ENCODE measurements at places on chromosomes 2 and 18. TPM values are rescaled to one million over a fixed set of nuclear protein-coding genes. Genes with fewer than 3 reads are reported as not detected.

The PROM2 gene
- 16.0 TPM for total RNA-seq

DNA sequence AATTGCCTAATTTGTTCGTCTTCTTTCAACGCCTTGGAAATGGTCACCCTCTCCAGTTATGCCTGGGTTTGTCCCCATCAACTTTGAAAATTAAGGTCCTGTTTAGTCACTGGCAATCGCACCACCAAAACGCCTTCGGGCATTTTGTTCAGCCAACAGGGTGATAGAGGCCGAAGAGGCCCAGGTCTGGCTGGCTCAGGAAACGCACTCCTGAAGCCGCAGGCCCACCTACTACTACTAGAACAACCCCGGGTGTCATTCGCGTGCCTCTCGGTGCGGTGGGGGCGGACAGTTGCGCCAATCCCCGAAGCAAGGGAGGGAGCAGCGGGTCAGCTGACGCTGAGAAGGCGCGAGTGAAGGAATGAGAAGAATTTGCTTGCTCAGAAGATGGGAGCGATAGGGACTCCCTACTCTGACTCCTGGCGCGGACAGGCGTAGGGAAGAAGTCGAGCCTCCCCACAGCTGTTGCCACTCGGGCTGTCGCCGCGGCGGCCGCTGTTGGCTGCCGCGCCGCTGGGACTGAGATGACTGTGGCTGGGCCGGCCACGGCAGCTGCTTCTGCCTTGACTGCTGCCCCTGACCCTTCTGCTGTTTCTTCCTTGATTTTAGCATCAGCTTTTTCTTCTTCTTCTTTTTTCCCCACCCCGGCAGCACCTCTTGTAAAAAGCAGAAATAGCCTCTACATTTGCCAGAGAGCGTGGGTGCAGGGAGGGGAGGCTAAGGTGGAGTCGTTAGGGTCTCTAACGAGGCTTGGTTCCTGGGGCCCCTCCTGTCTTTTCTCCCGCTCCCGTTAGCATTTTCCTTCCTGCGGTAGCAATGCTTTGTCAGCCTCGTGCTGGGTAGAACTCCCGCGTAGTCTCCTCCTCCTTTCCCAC lies 387.6 kb downstream of the FIGN start:
- DNase-seq = peak; percentile 95

DNA sequence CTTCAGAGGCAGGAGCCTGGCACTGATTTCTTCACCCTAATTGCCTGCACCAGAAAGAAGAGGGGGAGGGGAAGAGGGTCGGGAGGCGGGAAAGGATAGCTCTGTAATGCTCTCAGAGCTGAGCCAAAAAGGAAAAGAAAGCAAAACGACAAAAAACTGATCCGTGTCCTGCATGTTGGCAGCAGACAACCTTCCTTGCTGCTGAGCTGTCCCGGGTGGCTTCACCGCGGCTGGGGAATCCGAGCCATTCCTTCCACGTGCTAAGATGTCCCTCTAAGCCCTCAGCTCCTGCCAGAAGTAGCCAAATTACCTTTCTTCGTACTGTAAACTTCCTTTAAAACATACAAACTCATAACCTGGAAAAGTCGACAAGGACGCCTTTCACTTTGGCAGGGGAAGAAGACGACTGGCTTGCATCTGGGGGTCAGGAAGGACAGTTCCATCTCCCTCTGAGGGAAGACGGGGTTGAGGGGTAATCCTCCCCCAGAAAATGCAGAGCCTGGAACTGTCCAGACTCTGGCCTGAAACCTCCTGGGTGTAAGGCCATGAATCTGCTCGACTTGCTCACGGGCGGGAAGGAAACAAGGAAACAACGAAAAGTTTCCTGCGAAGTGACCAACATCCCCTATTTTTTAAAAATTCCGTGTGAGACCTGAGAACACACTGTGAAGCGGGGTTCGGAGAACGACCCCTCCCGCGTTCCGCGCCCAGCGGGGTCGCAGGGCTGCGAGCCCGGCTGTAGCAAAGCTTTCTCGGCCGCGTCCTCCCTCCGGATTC lies 7.7 kb downstream of the OTX1 start:
- DNase-seq = no peak

The ATP6V1B1 gene
- 3.0 TPM for total RNA-seq

The ITPRIPL1 gene
- 1.3 TPM for total RNA-seq

GRCh38 chr2:70461414-70461813 lies 92.2 kb downstream of the TGFA start:
- DNase-seq = no peak

The HSPE1 gene
- 369 TPM for total RNA-seq

DNA sequence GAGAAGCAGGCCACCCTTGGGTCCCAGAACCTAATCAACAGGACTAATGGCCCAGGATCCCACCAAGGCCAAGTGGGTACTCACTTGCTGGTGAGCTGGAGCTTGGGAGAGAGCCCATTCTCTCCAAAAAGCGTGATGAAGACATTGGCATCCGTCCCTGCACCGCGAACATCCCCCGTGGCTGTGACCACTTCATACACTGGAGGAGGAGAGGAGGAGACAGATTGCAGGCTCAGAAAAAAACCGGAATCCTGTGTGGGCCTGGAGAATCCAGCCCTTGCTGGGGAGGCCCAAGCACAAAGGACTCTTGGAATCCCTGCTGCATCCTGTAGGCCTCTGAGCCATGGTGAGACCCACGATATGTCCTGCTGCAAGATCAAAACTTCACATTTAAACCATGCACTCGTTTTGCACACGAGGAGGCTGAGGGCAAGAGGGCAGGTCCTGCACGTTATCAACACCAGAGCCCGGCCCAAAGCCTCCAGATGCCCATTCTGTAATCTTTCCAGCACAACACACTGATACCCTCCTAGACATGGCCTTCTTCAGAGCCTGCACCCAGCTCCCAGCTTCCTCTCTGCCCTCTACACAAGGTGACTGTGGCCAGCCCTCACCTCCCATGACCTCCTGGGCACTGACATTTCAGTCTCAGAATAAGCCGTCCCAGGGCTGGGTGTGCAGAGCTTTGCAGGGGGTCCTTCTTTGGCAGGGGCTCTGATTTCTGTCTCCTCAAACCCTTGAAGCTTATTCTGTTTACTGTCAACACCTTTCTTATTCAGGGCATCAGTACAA lies 7.8 kb downstream of the LOXHD1 start:
- DNase-seq = peak; percentile 44

The BOK gene
- 47.5 TPM for total RNA-seq

DNA sequence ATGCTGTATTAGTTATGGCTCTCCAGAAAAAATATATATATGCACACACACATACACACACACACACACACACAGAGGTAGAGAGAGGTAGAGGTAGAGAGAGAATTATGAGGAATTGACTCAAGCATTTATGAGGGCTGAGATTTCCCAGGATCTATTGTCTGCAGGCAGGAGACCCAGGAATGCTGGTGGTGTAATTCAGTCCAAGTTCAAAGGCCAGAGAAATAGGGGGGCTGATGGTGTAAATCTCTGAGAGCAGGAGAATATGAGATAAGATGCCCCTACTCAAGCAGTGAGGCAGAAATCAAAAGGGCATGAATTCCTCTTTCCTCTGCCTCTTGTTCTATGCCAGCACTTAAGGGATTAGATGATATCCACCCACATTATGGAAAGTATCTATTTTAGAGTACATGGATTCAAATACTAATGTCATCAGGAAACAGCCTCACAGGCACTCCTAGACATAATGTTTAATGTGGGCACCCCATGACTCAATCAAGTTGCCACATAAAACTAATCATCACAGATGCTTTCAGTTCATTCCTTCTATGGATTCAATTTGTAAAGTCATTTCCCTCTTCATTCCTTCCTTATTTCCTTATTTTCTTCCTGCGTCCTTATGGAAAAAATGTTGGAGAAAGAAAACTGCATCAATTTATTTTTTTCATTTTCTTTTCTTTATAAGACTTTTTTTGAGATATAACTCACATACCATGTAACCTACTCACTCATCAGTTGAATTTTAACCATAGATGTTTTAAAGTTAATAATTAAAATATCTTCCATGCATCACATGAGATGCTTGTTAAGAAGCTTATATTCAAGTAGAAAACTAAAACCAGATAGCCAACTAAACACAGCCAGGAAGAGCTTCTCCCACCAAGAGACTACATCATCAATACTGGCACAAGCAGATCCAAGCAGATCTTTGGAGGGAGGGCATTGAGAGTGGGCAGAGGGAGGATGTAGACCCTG lies 406.2 kb downstream of the MBD2 start:
- DNase-seq = no peak

The KCNS3 gene
- 10.5 TPM for total RNA-seq

GRCh38 chr18:9631814-9632496 lies 17.6 kb upstream of the PPP4R1 start:
- peak; percentile 82 for DNase-seq

DNA sequence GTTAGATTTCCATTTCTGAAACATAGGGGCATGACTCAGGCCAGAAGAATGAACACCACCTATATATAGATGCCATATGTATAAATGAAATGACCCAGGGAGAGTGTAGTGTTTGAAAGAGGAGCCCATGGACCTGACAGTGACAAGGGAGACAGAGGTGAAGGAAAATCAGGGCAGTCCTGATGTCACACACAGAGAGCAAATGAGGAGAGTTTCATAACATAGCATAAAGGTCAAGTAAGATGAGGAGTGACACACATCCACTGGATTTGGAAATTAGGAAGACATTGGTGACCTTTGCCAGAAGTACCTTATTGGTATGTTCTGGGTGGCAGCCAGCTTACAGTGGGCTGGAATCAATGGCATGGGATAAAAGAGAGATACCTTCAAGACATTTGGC lies 276.7 kb downstream of the ZNF385B start:
- no peak for DNase-seq

The HOXD13 gene
- total RNA-seq = not detected

DNA sequence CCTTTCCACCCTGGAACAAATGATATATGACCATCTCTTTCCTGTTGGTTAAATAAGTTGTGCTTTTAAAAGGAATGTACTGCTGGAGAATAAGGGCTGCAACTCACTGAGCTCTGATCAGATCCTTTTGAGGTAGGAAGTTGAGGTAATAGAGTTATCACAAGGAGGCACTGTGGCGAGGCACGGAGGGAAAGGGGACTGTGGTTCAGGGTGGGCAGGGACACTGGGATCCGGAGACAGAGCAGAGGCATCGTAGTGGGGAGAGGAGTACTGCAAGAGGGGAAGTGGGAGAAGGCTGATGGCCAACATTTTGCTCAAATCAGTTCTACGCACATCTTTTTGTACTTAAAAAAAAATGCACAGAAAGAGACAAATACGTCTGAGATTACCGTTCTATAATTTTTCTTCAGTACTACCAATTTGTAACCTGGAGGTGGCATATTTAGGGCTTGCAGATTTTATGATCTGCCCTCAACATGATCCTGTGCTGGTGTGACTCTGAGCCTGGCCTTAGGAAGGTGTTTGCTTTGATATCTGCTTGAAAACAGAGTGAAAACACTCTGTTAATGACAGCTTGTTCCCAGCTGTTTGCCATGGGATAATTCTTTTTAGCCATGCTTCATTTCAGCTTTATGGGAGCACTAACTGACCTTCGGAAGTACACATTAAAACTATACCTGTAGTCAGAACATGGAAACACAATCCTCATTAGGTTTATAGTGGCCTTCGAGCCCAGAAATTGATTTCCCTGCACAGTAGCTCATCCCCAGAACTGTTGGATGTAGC lies 168.1 kb downstream of the KCNE4 start:
- DNase-seq = no peak

- DNase-seq = no peak
These were observed 3.7 kb downstream of the TMEM37 start for GRCh38 chr2:119435081-119435952.

- DNase-seq = no peak
These were observed 37.4 kb downstream of the PDIA6 start for GRCh38 chr2:10775021-10775780.

DNA sequence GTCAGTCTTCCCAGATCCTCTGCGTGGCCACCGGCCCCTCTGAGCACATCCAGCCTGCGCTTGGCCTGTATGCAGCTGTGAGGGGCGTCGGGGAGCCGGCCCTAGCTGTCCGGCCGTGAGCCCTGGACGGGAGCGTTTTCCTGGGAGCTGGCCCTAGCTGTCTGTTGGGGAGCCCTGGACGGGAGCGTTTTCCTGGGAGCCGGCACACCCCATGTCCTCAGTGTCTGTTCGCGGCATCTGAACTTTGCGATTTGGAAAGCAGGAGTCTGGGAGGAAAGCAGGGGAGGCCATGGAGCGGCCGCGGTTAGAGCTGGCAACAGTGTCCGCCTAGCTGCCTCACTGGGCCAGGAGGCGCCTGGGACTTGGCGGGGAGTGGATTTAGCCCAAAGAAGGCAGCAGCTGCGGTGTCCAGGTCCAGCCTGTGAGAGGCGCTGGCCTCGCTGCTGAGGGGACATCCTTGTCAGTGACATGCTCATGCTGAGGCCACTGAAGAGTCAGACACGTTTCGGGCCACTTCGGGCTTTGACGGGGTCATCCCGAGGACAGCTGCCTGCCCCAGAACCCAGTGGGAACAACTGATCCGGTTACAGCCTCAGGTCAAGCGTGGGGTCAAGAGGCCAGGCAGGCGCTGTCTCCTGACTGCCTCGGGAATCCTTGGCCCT lies 75.8 kb downstream of the KCNG2 start:
- DNase-seq = no peak

- DNase-seq = no peak
These were observed 484.8 kb upstream of the NETO1 start for GRCh38 chr18:73352546-73352945.

The SAG gene
- total RNA-seq = not detected

DNA sequence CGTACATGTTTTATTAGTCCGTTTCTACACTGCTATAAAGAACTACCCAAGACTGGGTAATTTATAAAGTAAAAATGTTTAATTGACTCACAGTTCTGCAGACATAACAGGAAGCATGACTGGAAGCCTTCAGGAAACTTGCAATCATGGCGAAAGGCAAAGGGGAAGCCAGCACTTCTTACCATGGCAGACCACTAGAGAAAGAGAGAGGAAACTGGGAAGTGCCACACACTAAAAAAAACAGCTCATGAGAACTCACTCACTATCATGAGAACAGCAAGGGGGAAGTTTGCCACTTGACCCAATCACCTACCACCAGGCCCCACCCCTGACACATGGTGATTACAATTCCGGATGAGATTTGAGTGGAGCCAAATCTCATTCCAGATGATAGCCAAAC lies 466.2 kb downstream of the IRS1 start:
- DNase-seq = no peak

GRCh38 chr2:31107591-31108300 lies 30.5 kb downstream of the GALNT14 start:
- DNase-seq = peak; percentile 4

DNA sequence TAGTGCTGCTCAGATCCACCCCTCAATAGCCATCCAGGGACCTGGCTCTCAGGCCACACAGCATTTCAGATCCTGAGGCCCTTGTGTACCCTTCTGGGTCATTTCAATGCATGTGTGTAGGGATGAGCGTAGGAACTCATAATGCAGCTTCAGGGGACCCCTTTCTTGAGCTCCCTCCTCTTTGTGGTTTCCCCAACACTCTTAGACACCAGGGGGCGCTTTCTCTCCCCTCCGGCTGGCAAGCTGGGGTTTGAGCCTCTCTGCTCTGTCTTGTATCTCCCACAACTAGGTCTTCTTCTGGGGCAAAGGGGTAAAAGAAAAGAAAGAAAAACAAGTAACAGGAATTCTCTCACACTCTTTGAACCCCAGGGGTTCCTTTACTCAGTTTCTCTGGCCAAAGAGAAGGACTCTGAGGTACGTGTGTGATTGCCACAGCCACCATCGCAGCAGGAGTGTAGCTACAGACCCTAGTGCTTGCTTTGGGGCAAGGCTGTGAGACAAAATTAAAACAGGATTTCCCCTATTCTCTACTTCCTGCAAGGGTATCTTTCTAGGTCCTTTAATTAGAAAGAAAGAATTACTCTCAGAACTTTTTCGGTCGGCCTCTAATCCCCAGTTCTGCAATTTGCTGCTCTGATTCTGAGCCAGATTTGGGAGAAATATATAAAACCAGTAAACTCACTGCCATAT lies 38.0 kb downstream of the CABYR start:
- DNase-seq = peak; percentile 72

The GKN2 gene
- total RNA-seq = not detected

GRCh38 chr2:235232449-235233433 lies 261.1 kb upstream of the AGAP1 start:
- no peak for DNase-seq

Data from cardiac muscle cell (in vitro differentiated cells and primary cell).